ENCODE measurements at places on chromosomes 12 and 14.

GRCh38 chr12:99029511-99030271 is 384.6 kb downstream of the APAF1 start:
- no peak for DNase-seq

DNA sequence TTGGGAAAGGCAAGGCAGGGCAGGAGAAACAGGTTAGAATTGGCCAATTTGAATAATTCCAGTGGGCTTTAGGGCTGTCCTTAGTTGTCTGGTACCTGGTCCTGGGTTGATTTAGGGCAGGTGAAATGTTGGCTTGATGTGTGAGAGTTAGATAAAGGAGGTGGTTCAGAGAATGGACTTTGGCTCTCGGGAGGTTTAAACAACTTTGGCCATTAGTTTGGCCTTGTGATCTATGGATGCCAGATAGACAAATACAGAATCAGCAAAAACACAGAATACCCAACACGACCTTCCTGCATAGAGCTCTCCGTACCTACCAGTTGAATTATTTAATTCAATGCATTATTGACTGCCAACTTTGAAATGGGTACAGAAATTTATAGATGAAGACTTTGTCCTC is 35.1 kb downstream of the SCN8A start:
- no peak for DNase-seq

DNA sequence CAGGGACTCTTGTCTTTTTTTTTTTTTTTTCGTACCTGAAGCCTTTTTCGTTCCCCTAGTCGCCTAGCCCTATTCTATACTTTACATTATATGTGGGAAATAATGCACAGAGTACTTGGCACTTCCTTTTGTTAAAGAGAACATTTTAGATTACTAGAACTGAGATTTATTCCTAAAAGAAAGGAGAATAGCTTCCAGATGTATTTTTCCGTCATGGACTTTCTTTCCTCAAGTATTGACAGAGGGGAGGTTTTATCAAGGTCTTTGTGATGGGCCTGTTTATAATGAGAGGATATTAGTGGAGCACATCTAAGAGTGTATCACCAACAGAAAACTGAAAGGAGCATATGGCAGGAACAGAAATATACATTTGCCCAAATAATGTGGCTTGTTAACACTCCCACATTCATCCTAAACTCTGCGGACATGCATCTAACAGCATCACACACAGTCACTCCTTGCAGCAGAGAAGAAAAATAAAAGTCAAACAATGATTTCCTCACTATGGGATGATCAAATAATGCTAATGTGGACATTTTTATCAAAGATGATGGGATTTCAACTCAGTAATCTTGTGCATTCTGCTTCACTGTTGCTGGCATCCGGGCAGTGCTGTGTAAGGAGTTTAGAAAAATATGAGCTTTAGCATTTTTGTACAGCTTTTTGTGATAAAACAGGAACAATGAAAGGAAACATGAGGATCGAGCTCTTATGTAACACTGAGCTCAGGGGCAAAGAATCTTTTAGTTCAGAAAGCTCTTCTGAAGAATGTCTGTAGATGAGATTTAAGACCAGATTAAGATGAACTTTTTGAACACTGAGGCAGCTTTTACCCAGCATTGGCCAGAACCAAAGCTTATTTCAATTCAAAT is 183.1 kb downstream of the EGLN3 start:
- no peak for DNase-seq

GRCh38 chr14:62126879-62127478 is 364.8 kb downstream of the SNAPC1 start:
- peak; percentile 52 for DNase-seq

GRCh38 chr12:52628841-52629240 is 10.5 kb upstream of the KRT73 start:
- no peak for DNase-seq

DNA sequence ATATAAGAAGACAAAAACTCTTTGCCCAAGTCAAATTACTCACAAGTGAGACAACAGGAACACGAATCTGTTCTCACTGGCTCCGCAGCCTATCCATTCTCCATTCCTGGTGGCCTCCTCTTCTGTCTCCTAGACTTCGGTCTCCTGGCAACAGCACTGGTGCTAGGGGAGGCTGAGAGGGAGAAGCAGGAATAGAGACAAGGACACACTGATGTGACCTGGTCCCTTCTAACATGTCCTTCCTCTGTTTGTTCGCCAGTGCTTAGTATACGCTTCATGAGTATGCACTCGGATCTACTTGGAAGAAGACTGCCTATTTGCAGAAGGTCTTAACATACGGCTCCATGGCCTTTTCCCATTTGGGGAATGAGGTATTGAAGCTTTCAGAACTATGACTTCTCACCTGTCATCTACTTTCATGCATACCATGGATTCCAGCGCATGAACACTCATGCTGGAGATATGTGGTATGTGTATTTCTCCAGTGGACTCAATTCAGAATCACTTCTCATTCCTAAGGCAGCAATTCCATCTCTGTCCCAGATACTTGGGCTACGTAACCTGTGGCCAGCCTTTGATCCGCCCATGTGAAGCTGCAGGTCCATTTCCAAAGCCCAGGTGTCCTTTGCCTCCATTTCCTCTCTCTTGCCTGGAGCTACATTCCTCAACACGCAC is 33.9 kb downstream of the BHLHE41 start:
- DNase-seq = no peak
